ENCODE measurements at places on chromosomes 2 and 18.

- no peak for DNase-seq
Measured at GRCh38 chr2:185658750-185659149, 79.9 kb upstream of the FSIP2 start.

GRCh38 chr2:85748039-85748734 is 5.6 kb upstream of the ATOH8 start:
- no peak for DNase-seq

DNA sequence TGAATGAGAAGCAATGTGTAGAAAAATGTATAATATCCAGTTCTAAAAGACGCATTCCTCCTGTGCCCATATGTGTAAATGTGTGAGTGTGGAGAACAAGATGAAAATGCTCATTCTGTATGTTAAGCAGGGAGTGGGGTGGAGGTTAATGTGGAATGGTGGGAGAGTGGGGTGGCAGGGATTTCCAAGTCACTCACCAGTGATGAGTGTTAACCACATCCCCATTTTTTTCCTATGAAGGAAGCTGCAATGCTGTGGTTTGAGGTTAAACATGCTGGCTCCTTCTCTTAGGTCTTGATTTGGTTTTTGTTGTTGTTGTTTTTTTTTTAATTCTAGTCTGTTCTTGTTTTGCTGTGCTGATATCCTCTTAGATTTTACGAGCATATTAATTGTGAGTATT is 169.4 kb downstream of the NEDD4L start:
- no peak for DNase-seq

GRCh38 chr2:54287532-54287931 is 31.5 kb upstream of the TSPYL6 start:
- no peak for DNase-seq

DNA sequence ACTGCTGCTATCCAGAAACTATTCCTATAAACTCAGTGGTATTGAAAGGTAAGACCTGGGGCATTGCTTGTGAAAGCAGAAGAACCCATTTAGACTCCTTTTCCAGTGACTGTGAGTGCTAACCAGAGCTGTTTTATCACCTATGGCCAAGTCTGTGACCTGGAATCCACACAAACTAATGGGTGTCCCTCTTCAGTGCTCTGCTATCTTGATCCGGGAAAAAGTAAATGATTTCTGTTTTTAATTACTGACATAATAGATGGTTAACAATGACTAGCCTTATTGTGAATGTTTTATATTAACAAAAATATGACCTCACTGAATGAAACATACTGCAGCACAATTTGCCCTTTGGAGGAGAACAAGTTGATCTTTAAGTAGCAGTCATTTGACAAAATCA is 251.6 kb upstream of the MC4R start:
- DNase-seq: no peak

- no peak for DNase-seq
Measured at GRCh38 chr18:65206551-65207260, 544.1 kb upstream of the CDH7 start.

DNA sequence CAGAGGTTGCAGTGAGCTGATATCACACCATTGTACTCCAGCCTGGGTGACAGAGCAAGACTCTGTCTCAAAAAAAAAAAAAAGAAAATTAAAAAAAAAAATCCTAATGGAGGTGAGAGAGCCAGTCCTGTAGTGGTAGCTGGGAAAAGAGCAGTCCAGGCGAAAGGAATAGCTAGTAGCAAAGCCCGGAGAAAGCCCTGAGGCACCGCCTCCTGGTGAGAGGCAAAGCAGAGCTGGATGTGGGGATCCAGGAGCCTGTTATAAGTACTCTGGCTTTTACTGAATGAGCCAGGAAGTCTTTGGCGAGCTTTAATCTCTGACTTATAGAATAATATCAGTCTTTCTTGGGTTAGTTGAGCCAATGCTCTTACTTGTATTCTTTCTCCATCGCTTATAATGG is 6.6 kb upstream of the KLHL23 start:
- DNase-seq: no peak
